ENCODE measurements at places on chromosomes 7 and 10. TPM values are rescaled to one million over a fixed set of nuclear protein-coding genes. Genes with fewer than 3 reads are reported as not detected.

The TSPAN12 gene
- polyA plus RNA-seq = 0.98 TPM

The RARRES2 gene
- 33.0 TPM for polyA plus RNA-seq

The SPDYE3 gene
- not detected for polyA plus RNA-seq

The MTPN gene
- polyA plus RNA-seq = 179 TPM

The SKAP2 gene
- polyA plus RNA-seq = 27.1 TPM

The VAX1 gene
- 0.48 TPM for polyA plus RNA-seq

The C10orf105 gene
- polyA plus RNA-seq = 3.3 TPM

The MCM10 gene
- 7.7 TPM for polyA plus RNA-seq

The ADAMTS14 gene
- polyA plus RNA-seq = 1.7 TPM

The UCN3 gene
- polyA plus RNA-seq = 19.8 TPM

The SH3PXD2A gene
- polyA plus RNA-seq = 43.1 TPM

The PRPS1L1 gene
- not detected for polyA plus RNA-seq

The GALNT17 gene
- polyA plus RNA-seq = 19.2 TPM

The ENTPD1 gene
- 7.0 TPM for polyA plus RNA-seq

The ASZ1 gene
- polyA plus RNA-seq = not detected

The CYP3A7 gene
- not detected for polyA plus RNA-seq

The NPSR1 gene
- polyA plus RNA-seq = not detected

The ITPRID1 gene
- 0.24 TPM for polyA plus RNA-seq

The CCL24 gene
- 1.4 TPM for polyA plus RNA-seq
